ENCODE measurements at places on chromosomes 7 and 10. TPM values are rescaled to one million over a fixed set of nuclear protein-coding genes. Genes with fewer than 3 reads are reported as not detected.

DNA sequence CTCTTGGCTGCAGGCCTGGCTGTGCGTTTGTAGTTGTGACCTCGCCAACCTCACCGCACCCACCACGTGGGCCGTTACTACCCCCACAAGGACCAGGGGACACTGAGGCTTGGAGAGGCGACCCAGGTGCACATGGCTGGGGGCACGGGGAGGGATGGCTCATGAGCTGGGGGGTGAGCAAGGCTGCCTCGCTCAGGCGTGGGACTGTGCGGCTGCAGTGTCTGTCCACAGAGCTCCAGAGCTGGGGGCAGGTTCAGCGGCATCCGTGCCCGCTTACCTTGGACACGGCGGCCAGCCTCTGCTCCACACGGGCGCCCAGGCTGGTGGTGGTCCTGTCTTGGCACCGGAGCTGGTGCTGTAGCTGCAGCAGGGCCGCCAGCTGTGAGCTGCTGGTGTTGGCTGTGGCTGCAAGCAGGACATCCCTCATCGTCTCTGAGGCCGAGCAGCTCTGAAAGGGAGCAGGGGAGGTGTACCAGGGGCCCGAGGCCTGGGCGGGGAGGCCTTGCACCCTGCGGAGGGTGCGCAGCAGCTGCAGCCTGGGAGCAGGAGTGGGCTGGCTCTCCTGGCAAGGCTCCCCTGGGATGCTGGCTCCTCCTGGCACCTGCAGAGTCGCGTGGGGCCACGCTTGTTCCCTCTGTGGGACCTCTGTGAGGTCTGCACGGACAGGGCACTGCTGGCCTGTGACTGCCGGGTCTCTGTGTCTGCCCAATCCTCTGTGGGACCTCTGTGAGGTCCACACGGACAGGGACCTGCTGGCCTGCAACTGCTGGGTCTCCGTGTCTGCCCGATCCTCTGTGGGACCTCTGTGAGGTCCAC lies 60.0 kb upstream of the NKX6-2 start:
- H3K4me3 ChIP-seq, result no peak overlapping the region
- H3K36me3 ChIP-seq, result peaks cover 4% of the 10 kb centered on the region
- H3K27ac ChIP-seq, result no peak overlapping the region
- DNase-seq, result peak; percentile 82
- no peaks in the 10 kb centered on the region for H3K4me1 ChIP-seq
- H3K27me3 ChIP-seq, result peaks cover 3% of the 10 kb centered on the region

- no peak for DNase-seq
- no peaks in the 10 kb centered on the region for H3K36me3 ChIP-seq
- H3K4me3 ChIP-seq, result no peak overlapping the region
- no peaks in the 10 kb centered on the region for H3K4me1 ChIP-seq
Observed at GRCh38 chr7:106551936-106552335, 109.0 kb downstream of the CCDC71L start.

DNA sequence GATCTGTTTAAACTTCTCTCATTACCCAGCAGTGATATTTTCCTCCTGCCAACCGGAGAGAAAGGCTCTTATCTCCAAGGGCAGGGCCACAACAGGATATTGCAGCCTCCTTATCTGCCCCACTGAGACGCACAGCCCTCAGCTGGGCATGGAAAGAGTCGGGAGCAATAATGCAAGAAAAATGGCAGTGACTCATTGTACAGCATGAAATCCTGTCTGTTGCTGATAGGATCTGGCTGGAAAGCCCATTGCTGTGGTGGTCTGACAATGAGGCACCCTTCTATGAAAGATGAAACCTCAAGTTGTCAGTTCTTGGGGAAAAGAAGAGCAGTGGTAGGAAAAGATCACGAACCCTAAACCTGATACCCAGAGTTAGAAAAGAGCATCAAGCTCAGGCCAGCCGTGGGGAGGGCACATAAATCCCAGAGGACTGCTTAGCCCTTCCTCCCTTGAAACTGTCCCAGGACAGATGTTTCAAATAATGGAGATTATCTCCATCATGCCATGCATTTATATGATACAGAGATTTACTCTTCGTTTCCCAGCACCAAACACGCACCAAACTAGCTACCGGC lies 47.0 kb upstream of the FIGNL1 start:
- no peak overlapping the region for H3K4me3 ChIP-seq
- no peak overlapping the region for H3K27ac ChIP-seq
- no peak for DNase-seq
- peaks cover 25% of the 10 kb centered on the region for H3K27me3 ChIP-seq

DNA sequence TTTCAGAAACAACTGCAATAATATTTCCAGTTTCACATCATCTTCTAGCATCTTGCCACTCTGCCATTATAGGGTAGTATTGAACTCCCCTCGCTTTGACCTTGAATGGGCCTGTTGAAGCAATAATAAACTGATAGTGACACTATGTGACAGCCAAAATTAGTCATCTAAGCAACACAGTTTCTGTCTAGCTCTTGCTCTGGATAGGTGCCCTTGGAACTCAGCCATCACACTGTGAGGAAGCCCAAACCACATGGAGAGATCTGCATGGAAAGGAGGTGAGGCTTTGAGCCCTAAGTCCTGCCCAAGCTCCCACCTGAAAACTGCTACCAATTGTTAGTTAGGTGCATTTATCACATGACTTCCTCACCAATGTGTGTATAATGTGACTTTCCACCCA lies 18.1 kb upstream of the KCND2 start:
- no peak overlapping the region for H3K4me3 ChIP-seq
- DNase-seq, result no peak
- H3K27me3 ChIP-seq, result no peaks in the 10 kb centered on the region
- peaks cover 2% of the 10 kb centered on the region for H3K36me3 ChIP-seq
- no peaks in the 10 kb centered on the region for H3K4me1 ChIP-seq

DNA sequence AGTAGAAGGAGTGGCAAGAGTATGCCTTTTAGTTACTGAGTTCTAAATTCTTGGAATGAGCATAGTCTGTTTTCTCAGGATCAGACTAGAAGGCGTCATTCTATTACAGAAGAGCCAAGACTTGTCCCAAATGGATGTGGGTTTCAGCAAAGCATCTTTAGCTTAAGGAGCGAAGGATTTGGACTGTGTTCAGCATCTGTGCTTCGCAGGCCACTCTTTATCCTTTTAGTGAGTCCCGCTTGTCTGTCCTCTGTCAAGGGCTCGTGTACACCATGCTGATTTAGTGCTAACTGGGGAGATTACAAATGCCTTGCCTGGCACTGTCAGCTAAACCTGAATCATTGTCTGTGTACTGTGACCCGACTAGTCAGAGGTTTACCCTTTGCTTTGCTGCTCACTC lies 465.7 kb downstream of the AUTS2 start:
- peaks cover 15% of the 10 kb centered on the region for H3K4me1 ChIP-seq
- no peak for DNase-seq
- H3K27ac ChIP-seq, result no peak overlapping the region
- H3K27me3 ChIP-seq, result no peaks in the 10 kb centered on the region
- peaks cover 3% of the 10 kb centered on the region for H3K36me3 ChIP-seq

- H3K27me3 ChIP-seq, result peaks cover 28% of the 10 kb centered on the region
- no peaks in the 10 kb centered on the region for H3K36me3 ChIP-seq
- H3K4me3 ChIP-seq, result no peak overlapping the region
- DNase-seq, result no peak
- H3K27ac ChIP-seq, result no peak overlapping the region
Observed at GRCh38 chr10:90458054-90458453, 399.8 kb downstream of the HTR7 start.

DNA sequence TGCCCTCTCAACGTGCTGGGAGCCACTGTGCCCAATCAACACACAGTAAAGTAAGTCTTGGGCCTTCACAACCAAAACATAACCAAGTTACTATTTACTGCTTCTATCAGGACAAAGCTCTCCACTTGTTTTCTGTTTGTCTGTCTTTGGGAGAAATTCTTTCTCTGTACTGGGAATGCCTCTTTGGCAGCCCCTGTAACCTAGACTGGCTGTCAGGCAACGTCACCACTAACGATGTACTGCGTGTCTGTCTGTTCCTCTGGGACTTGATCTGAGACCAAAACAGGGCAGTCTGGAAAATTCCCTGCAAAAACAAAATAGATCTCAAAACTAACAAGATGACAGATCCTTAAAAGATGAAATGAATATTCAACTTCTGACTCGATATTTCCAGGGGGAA lies 113.0 kb downstream of the SMURF1 start:
- H3K36me3 ChIP-seq, result peaks cover 54% of the 10 kb centered on the region
- H3K27ac ChIP-seq, result peak overlapping the region; percentile 87
- no peaks in the 10 kb centered on the region for H3K27me3 ChIP-seq
- no peak overlapping the region for H3K4me3 ChIP-seq

DNA sequence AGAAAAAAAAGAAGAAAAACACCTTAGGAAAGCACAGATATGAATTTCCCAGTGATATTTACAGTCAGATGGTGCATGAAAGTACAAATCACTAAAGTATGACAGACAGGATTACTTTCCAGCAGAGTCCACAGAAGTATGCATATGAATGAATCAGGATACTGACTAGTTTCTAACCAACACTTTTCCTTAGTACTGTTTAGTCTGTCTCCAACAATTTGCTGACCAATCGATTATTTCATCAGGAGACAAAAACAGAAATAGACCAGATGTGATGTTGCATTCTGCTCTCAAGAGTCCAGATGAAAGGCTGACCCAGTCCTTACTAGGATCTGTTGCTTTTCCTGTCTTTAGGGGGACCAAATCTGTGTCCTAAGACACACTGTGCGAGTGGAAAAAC lies 14.6 kb downstream of the SLC35B4 start:
- no peak for DNase-seq
- H3K4me1 ChIP-seq, result peaks cover 3% of the 10 kb centered on the region

DNA sequence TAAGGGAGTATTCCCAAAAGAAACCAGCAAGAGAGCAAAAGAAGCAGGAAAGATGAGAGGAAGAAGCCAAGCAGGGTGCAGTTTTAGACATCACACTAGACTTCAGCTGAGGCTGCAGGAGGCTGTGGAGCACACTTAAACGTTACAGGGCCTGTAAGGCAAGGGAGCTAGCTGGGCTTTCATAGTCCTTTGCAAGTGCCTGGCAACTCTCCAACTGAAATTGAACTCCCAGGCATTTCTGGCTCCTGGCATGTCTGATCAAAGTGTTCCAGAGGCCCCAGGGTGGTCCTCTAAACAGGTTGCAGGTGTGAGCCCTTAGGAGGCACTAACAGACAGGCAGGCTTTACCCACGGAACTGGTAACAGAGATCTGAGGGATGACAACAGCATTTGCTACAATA lies 750.2 kb downstream of the XPNPEP1 start:
- no peaks in the 10 kb centered on the region for H3K4me1 ChIP-seq
- no peak for DNase-seq
- no peak overlapping the region for H3K27ac ChIP-seq
- H3K4me3 ChIP-seq, result no peak overlapping the region
- H3K27me3 ChIP-seq, result no peaks in the 10 kb centered on the region

- DNase-seq, result no peak
- peaks cover 27% of the 10 kb centered on the region for H3K4me1 ChIP-seq
- H3K27me3 ChIP-seq, result no peaks in the 10 kb centered on the region
- no peak overlapping the region for H3K4me3 ChIP-seq
- H3K36me3 ChIP-seq, result no peaks in the 10 kb centered on the region
- H3K27ac ChIP-seq, result no peak overlapping the region
Observed at GRCh38 chr7:121398246-121398645, 2.1 kb upstream of the FAM3C start.

DNA sequence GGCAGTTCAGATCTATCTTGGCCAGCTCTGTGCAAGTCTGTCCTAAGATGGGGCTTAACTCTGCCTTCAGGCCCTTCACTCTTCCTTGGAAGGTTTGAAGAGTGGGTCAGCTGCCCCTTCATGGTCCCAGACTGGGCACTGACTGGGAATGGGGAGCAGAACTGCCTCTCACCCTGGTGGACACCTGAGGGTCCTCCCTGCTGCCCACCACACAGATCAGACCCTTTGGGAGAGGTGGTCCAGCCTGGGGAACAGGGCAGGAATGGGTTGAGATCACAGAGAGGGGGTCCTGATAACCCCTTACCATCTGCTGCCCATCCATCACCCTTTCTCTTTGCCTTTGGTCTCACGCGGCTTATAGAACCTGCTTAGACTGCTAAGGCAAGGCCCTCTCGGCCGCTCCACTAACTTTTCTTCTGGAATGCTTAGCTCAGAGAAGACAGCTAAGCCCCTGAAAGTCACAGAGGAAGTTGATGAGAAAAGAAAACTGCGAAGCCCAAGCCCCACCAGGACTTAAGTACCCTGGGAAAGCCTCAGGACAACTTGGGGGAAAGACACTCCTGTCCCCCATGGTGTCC lies 402 bp upstream of the CDHR1 start:
- H3K4me3 ChIP-seq, result no peak overlapping the region
- H3K4me1 ChIP-seq, result peaks cover 2% of the 10 kb centered on the region
- DNase-seq, result no peak
- H3K36me3 ChIP-seq, result no peaks in the 10 kb centered on the region
- peaks cover 28% of the 10 kb centered on the region for H3K27me3 ChIP-seq
- H3K27ac ChIP-seq, result no peak overlapping the region

Gene KBTBD2
- total RNA-seq, result 33.9 TPM

Gene DMBT1
- total RNA-seq, result 0.08 TPM

Gene SPDYE9
- total RNA-seq, result not detected

Gene EBF3
- total RNA-seq, result 0.63 TPM

Gene GTF2IRD2
- 27.6 TPM for total RNA-seq

Gene AKR1C8
- not detected for total RNA-seq

Gene PIK3AP1
- total RNA-seq, result 0.19 TPM

Gene WASHC2A
- 58.2 TPM for total RNA-seq
